ENCODE measurements at places on chromosomes 1 and 21.

- DNase-seq: no peak
Measured at GRCh38 chr1:184647471-184647870, 107.2 kb downstream of the EDEM3 start.

DNA sequence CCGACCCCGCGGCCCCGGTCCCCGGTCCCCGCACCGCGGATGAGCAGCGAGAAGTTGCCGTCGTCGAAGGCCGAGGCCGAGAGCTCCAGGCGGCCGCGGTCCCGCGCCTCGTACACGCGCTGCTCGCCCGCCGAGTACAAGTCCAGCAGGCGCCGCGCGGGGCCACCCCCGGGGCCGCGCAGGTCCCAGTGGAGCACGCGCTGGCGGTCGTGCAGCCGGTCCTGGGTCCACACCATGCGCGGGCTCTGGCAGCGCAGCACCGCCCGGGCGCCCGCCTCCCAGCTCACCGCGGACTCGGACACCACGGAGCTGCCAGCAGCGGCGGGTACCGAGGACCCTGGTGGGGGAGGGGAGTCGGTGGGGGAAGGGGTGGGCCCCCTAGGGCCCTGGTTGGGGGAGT is 2.9 kb downstream of the MXRA8 start:
- DNase-seq: no peak

DNA sequence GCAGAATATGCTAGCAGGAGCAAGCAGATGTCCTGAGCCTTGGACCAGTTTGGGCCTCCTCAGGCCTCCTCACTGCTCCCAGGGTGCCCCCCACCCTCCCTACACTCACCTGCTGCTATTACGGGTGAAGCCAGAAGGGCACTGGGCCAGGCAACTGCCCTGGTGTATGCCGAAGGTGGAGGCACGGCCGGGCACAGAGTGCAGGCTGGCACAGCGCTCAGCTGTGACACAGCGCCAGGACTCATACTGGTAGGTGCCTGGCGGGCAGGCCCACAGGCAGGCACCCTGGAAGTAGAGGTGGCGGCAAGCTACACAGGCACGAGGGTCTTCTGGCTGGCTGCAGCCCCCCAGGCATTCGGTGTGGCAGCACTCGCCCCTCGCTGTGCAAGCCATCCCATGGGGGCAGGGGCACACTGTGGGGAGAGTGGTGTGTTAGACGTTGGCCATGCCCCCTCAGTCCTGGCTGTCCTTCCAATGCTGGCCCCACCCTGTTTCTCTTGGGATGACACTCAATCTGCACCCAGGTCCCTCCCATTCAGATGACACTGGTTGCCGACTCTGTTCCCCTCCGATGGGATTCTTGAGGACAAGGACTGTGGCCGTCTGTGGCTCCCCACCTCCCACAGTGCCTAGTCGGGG is 7.0 kb downstream of the INSRR start:
- no peak for DNase-seq

DNA sequence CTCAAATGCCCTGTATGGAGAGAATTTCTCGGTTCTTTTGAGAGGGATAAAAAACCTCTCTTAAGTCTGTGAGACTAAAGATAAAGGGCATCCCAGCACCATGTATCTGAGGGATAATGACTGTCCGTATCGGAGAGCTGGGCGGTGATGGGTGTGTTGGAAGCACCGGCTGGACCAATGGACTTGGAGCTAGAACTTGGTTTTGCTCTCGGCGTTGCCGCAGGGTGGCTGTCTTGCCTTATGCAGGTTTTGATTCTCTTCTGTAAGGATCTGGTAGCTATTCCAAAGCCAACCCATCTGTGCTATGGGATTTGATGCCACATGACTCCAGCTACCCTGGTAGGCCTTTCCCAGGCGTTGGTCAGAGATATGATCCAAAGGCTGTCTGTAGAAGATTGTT is 348.8 kb downstream of the KIF26B start:
- no peak for DNase-seq

Data from activated T-cell treated with anti-CD3 and anti-CD28 coated beads for 1 hour (primary cell).